ENCODE measurements at places on chromosomes 7 and 10. TPM values are rescaled to one million over a fixed set of nuclear protein-coding genes. Genes with fewer than 3 reads are reported as not detected.

DNA sequence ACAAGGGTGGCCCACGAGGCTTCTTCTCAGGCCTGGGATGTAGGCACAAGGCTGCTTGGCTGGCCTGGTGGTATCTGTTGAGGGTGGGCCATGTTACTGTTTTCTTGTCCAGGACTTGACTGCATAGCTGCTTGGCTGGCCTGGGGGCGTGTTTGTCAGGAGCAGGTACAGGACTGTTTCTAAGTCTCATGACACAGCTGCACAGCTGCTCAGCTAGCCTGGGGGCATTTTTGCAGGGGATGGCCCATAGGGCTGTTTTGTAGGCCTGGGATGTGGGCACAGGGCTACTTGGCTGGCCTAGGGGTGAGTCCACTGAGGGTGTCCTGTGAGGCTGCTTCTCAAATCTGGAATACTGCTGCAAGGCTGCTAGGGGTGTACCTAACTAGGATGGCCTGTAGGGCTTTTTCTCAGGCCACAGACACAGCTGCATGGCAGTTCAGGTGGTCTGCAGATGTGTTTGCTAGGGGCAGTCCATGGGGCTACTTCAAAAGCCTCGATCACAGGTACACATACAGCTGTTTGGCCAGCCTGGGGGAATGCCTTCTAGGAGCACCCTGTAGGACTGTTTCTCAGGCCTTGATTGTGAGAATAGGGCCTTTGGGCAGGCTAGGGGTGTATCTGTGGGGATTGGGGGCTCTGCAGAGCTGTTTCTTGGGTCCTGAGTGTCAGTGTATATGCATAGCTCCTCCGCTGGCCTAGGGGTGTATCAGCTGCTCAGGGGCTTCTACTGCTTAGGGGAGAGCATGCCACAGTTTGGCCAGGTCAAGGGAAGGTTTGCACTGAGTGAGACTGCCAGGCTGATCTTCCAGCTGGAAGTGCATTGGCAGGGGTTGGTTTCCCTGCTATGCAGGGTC, 26.6 kb upstream of the PLA2G12B start:
- no peak for DNase-seq

DNA sequence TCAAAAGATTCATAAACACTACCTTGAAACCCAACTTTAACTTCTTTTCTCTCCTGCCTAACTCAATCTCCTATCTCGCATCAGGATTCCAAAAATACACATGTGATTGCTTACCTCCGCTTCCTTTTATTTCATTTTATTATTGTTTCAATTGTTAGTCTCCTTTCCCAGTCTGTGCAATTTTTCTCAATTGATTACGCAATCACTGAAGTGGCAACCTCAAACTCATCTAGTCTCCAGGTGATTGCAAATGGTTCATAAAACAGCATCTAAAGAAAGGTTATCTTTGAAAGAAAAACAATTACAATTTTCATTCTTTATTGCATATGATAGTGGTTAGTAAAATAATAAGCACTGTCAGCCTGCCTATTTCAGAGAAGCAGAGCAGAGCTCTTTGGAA, 45.6 kb downstream of the CHRM2 start:
- no peak for DNase-seq

DNA sequence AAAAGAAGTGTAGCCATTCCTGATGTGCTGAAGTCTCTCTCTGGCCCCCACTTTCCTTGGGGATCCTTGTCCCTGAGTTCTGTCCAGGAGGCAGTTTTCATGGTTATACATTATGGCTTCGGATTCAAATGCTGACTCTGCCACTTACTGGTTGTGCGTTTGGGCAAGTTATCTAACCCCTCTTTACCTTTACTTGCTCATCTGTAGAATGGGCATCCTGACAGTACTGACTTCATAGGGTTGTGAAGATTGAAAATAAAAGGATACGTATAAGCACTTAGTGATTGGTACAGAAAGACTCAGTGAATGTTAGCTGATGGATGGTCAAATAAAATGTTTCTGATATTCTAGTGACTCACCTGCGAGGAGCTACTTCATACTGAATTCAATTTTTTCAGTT, 65.1 kb downstream of the TACR2 start:
- no peak for DNase-seq

- no peak for DNase-seq
Measured at GRCh38 chr7:23490357-23491135, 20.3 kb upstream of the IGF2BP3 start.

- no peak for DNase-seq
Measured at GRCh38 chr7:13240349-13240748, 552.9 kb downstream of the ARL4A start.

- peak; percentile 40 for DNase-seq
Measured at GRCh38 chr10:78852466-78853240, 216.1 kb upstream of the ZMIZ1 start.

ANXA11 gene
- total RNA-seq: 74.4 TPM

NPC1L1 gene
- 0.21 TPM for total RNA-seq

Data from cardiac muscle cell (in vitro differentiated cells and primary cell).